ENCODE measurements at places on chromosomes 3 and 15.

DNA sequence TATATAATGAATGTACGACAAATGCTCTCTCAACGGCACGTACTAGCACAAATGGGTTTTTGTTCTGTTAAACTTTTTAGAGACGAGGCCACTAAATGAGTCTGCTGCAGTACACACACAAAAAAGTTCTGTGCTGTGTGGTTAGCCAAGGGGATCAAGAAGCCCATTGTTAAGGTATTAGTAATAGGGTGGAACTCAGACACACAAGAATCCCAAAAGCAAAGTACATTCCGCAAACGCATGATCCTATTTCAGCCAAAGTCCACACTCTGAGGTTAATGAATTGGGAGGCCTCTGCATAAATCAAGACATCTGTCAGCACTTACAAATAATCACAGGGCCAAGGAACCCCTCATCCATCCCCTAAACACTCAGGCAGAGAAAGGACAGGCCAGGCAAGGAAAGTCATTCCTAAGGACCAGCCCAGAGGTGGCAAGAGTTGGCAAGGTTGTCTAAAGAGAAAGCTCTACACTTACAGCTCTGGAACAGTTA, 12.1 kb downstream of the OSBPL10 start:
- no peak for DNase-seq

DNA sequence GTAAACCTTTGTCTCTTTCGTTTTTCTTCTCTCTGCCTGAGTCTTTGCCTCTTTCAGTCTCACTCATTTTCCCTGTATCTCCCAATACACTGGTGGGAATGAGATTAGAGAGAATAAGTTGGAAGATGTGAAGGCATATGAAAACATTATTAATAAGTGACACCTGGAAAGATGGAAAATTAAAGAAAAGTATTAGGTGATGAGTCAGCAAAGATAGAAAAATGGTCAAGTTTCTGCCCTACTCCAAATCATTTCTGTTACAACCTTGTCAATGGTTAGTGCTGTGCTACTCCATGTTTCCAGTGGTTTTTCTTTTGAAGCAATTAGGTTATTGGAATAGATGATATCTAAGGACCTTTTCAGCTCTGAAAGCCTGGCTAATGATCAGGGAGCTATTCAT, 252.8 kb downstream of the LSAMP start:
- DNase-seq: no peak

DNA sequence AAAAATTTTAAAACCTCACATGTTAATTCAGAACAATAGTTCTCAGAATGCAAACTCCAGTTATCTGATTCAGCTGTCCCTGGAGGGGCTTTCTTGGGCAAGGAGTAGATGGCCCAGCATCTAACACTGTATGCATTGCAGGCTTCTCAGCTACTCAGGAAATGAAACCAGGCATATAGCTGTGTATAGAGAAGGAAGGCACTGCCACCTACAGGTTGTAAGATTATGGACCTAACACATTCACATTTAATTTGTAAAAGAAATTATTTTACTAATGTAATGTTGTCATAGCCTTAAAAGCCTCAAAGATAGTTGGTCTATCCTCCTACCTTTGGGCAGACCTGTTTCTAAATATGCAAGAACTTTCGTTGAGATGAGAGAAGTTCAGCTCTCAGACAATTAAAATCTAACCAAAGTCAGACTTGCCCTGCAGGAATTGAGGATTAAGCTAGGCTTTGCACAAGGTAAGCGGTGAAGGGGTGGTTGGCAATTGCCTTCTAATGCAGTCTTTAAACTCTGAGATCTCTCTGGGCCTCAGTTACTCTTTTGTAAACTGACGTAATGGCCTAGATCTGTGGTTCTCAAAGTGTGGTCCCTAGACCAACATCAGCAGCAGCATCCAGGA, 132.8 kb upstream of the SLC24A5 start:
- DNase-seq: no peak

DNA sequence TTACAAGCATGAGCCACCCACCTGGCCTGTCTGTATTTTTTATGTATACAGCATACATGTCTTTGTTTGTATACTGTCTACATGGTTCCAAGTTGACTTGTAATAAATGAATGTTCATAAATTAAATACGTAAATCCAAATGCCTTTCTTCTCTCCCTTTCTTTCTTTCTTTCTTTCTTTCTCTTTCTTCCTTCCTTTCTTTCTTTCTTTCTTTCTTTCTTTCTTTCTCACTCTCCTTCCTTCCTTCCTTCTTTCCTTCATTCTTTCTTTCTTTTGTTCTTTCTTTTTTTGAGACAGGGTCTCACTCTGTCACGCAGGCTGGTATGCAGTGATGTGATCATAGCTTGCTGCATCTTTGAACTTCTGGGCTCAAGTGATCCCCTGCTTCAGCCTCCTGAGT, 17.1 kb upstream of the ZNF710 start:
- DNase-seq: no peak

DNA sequence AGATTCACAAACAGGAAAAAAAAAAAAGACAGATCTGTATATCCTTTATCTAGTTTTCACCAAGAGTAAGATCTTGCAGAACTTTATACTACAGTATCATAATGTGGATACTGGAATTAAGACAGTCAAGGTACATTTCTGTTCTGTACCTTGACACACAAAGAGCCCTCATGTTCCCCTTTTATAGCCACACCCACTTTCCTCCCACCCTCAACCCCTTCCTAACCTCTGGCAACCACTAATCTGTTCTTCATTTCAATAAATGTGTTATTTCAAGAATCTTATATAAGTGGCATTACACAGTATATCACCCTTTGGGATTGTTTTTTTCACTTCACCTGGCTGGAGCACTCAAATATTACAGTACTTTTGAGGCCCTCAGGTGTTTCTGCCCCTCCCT, 3.6 kb upstream of the RAB6B start:
- no peak for DNase-seq

GRCh38 chr15:32020156-32020555, 10.2 kb upstream of the CHRNA7 start:
- DNase-seq: no peak

GRCh38 chr3:46027021-46027705, at the start of gene XCR1:
Gene XCR1, minus strand, starts transcription at chr3:46027483. Its CDS starts 5,536 bp downstream, at chr3:46021947.
- DNase-seq: no peak

DNA sequence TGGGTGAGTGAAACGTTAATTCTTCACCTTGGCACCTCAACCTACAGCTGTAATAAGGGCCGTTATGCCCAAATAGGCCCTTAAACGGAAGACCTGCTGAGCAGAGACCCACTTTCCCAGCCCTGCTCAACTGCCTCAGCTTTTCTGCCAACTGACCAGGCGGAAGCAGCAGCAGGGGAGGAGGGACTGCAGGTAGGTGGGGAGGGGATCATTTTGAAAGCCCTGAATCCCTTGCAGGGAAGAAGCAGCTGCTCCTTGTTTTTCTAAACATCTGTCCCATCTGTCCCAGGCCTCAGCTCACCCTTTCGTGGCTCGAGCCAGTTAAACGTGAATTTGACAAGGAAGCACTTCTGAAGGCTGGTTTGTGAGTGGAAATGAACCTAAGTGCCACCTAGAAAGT, 978 bp upstream of the CMC1 start:
- DNase-seq: no peak

GRCh38 chr3:53828581-53828980, 17.6 kb downstream of the CHDH start:
- DNase-seq: no peak

GRCh38 chr15:33262306-33262705, 48.5 kb upstream of the RYR3 start:
- DNase-seq: no peak

- DNase-seq: no peak
Observed at GRCh38 chr15:41888662-41889253, 5.1 kb downstream of the SPTBN5 start.

DNA sequence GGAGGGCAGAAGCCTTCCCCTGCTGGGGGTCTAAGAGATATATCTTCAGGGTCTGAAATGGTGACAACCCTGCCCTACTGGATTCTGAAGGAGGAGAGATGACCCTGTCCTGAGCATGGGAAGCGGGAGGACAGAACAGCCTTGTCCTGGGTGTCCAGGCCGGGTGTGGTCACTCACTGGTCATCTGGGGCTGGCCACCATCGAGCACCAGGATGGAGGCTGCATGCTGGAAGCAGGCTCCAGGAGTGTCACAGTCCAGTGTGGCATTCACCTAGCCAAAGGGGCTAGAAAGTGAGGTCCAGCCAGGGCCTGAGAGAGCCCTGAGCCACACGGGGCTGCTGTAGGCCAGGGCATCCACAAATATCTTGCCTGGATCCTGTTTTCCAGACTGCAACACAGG, 5.2 kb downstream of the CDHR4 start:
- DNase-seq: no peak

- no peak for DNase-seq
Observed at GRCh38 chr3:159082519-159082918, 280.7 kb downstream of the MFSD1 start.

DNA sequence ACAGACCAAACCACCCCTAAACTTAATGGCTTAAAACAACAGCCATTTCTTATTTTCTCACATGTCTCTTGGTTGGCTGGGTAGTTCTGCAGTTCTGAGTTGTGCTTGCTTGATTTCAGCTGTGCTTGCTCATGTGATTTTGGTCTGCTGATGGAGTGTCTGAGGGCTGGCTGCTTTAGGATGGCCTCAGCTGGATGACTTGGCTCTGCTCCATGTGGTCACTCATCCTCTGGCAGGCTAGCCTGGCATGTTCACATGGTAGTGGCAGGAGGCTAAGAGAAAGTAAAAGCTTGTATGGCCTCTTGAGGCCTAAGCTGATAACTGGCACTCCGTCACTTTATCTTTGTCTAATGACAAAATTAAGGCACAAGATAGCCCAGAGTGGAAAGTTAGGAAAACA, 4.1 kb downstream of the SV2B start:
- no peak for DNase-seq

GRCh38 chr15:67150023-67150860, 84.8 kb downstream of the SMAD3 start:
- peak; percentile 32 for DNase-seq

GRCh38 chr3:40985195-40985594, 214.1 kb upstream of the CTNNB1 start:
- DNase-seq: no peak

DNA sequence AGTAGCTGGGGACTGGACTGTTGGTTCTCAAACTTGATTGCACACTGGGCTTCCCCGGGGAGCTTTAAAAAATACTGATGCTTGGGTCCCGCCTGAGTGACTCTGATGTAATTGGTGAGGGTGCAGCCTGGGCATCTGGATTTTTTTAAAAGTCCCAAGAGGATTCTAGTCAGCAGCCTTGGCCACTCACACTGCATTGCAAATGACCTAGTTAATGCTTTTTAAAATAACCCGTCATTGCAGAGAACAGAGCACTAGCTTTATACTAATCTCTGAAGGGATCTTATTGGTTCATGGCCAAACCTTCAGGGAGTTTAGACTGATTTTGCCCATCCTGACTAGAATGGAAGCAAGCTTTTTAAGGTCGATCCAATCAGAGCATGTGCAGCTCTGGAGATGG, 310.6 kb upstream of the PROK2 start:
- no peak for DNase-seq

DNA sequence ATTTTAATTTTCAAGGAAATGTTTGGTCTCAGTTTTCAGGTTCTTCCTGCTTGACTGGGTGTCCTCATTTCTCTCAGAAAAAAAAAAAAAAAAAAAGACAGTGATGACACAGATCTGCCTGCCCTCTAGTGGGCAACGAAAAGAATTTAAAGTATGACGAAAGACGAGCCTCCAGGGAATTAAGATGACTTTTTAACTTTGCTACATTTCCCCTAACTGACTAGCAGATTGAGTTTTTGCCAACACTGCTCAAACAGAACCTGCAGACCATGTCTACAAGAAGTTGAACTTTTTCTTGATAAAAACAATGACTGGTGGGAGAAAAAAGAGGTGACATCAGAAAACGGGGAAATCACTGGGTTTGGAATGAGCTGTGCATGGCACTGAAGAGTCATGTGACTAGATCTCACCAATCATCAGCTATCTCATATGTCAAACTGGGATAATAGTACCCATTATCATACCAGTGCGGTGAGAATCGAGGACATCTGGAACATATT, 40.8 kb downstream of the EOMES start:
- no peak for DNase-seq

GRCh38 chr3:68055215-68055614, 400.8 kb upstream of the SUCLG2 start:
- no peak for DNase-seq

DNA sequence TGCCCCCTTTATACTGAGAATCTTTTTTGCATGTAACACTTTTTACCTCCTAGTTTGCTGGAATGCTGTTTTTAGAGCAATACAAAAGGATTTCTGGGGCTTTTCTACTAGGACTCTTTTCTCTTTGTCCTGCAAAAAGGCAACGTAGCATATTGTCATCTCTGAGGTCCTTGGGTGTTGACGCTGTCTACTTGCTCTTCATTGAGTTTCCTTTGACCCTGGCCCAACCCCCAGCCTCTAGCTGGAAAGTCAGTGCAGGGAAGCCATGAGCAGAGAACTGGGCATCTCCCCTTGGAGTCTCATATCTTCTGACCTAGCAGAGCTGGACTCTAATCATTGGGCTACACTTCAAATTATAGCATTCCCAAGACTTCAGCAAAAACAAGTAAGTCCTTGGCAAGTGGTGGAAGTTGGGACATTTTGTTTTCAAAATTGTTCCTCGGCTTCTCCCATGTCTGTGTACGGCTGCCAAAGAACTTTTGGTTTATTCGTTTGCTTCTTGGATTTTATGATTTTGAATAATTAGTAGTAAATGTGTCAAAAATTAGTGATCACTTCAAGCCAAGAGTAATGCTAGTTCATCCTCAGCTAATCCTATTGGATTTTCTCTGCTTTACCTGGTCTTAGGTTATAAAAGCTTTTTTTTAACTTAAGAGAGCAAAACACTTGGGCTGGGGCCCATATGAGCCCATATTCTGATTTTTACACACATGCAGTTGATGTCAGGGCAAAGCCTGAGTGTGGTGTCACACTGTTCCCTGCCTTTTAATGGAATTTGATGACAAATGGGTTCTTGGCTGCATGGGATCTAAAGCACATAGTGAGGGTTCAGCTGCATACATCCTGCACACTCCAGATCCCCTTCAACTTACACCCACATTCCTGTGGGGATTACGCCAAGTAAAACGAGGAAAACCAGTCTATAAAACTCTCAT, 419.5 kb upstream of the C2CD4B start:
- DNase-seq: no peak

DNA sequence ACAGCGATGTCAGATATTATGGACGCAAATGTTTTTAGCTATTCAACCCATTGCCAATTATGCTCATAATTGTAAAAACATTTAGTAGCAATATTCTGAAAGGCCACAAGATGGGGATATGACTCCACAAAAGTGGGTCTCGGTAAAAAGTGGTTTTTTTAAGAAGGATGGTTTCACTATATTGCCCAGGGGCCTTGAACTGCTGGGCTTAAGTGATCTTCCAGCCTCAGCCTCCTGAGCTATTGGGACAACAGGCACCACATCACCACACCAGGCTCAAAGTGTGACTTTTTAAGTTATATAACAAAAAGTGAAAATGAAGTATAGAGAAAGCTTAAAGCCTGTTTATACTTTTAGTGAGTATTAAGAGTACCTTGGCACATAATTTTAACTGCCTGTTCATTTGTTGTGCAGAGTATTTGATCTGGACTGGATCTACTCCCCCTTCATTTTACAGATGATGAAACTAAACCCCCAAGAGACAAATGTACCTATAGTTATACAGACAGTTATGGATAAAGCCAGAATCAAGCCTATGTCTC, 9.4 kb downstream of the NAA50 start:
- DNase-seq: no peak

Data from stimulated activated CD4-positive, alpha-beta T cell treated with anti-CD3 and anti-CD28 coated beads, Interleukin-1b, Interleukin-23, amount 100 ng/mL, for 48 hours (primary cell).